ENCODE measurements at places on chromosomes 7 and 10. TPM values are rescaled to one million over a fixed set of nuclear protein-coding genes. Genes with fewer than 3 reads are reported as not detected.

GRCh38 chr10:2462581-2462980 is 604.8 kb upstream of the PFKP start:
- no peak for DNase-seq

GRCh38 chr10:89206402-89207180 is 526 bp downstream of the CH25H start:
- peak; percentile 92 for DNase-seq

GRCh38 chr7:46812101-46812675 is 769.7 kb downstream of the TNS3 start:
- no peak for DNase-seq

The OPN1SW gene
- not detected for total RNA-seq

- no peak for DNase-seq
These were observed 123.9 kb downstream of the CACNA2D1 start for GRCh38 chr7:82319674-82320118.

- no peak for DNase-seq
These were observed 3.8 kb downstream of the HILPDA start for GRCh38 chr7:128459394-128459878.

DNA sequence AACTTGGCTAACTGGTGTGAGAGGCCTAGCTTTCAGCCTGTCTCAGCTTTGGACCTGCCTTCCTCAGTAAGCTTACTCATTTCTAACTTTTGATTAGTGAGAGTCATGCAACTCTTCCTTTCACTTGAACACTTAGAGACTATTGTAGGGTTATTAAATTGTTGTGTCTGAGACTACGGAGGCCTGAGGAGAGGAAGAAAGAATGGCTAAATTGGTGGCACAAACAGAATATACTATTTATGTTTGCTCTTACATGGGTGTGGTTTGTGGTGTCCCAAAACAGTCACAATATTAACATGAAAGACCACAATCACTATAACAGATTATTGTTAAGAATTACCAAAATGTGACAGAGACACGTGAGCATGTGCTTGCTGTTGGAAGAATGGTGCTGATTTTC is 82.1 kb downstream of the TRIM24 start:
- no peak for DNase-seq

DNA sequence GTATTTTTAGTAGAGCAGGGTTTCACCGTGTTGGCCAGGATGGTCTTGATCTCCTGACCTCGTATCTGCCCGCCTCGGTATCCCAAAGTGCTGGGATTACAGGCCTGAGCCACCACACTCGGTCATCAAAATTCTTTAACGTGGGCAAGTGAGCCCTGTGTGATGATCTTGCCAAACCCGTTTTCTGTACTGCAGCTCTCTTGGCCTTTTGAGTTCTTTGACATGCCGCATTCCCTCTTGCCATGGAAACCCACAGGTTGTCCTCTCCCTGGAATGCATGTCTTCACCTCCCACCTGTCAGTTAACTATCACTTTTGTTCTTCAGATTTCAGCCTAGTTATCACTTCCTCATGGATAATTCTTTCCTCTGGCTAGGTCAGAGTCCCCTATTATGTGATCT is 5.0 kb downstream of the NUP205 start:
- no peak for DNase-seq

DNA sequence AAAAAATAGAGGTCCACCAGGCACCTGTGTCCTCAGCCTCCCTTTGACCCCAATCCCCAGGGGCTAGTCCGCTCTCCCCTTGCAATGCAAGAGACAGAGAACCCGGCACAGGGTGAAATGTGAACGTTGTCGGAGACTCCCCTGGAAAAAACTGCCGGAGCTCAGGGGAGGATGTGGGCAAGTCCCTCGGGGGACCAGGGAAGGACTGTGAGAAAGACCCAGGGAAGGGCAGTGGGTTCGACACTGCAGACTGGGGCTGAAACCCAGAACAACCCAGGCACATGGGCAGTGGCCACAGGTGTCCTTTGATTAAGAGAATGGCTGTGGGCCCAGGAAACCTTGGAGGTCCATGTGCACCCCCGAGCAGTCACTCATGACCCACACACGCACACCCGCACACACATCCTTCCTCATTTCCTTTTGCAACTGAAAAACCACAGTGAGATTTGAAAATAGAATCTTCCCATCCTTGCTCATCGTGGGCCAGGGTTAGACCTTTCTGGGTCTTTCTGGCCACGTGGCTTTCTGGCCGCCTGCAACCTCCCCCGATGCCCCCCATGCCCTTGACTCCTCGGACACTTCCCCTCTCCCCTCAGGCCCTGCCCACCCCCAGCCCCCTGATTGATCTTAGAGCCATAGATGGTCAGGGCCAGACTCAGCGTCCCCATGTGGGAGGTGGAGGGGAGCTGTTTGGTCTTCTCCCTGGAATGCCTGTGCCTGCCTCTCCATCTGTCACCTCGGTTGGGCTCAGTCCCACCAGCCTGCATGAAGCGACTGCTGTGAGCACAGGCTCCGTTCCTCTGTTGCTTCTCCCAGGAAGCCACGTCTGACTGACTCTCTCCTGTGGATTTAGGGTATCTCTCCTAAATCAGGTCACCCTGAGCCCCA is 7.9 kb downstream of the LAT2 start:
- no peak for DNase-seq

The TMEM130 gene
- total RNA-seq, result 0.83 TPM

GRCh38 chr7:131835141-131835540 is 278.7 kb upstream of the PODXL start:
- DNase-seq, result no peak

- DNase-seq, result no peak
These were observed 103.7 kb upstream of the RELN start for GRCh38 chr7:104093127-104093526.

- DNase-seq, result no peak
These were observed 46.3 kb upstream of the DMBT1 start for GRCh38 chr10:122514045-122514840.

DNA sequence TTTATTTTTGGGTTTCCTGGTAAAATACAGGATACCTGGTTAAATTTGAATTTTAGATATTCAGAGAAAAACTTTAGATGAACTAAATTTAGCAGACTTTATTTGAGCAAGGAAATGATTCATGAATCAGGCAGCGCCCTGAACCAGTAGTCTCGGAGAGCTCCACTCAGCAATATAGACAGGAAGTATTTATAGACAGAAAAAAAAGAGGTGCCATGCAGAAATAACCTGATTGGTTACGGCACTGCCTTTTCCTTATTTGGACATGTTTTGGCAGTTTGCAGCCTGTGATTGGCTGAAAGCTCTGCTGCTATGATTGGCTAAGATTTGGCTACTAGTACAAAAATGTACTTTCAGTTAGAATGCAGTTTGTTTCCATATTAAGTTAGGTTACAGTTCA is 198.3 kb upstream of the DKK1 start:
- DNase-seq, result no peak

DNA sequence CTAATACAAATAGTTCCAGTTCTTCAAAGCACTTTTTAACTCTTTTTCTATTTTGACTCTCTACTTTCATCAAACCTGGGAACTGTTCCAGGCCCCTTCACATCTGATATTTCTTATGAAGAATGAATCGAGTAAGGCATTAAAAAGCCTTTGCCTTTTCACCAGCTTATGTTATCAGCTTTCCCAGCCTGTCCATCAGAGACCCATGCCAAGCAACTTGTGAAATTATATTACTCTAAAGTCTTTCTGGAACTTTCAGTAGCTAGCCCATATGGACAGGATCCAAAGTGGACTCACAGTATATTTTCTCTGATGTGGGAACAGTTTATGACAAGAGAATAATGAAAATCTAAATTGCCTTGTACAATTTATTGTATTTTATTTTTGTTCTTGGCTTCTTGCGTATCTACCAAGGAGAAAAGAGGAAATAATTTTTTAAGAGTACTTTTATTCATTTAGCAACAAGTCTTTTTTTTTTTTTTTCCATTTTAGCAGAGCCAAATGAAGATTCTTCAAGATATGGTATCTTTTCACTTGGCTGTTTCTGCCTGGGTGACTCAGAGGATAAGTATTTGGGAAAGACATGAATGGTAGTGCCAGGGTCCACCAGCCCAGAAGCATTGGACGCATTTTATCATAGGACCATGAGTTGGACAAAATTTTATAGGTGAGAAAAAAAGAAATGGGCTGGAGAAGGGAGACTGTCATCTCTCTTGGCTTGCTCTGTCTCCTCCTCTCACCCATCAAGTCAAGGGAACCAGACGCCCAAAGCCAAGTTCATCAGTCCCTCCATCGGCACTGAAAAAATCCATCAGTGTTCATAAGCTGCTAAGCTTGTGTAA is 195.8 kb upstream of the NEBL start:
- no peak for DNase-seq
